ENCODE measurements at places on chromosomes 2 and 18.

DNA sequence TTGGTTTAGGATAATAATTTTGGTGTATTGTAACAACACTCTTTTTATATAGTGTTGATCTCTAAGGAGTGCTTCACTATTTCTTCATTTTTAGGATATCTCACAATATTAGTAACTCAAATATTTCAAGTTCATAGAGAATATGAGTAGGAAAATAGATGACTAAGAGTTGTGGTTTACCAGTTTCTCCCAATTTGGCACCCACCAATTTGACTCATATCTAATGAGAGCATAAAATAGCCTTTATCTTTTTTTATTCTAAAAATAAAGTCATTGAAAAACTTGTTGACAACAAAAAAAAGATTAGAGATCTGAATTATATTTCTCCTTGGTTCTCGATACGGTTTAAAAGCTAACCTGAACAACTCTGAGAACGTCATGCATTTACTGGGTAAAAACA lies 204.0 kb downstream of the PARD3B start:
- no peak for DNase-seq

GRCh38 chr2:117902933-117903332 lies 88.4 kb downstream of the DDX18 start:
- no peak for DNase-seq

- DNase-seq = no peak
These were observed 9.9 kb upstream of the PRELID3A start for GRCh38 chr18:12397793-12398192.

DNA sequence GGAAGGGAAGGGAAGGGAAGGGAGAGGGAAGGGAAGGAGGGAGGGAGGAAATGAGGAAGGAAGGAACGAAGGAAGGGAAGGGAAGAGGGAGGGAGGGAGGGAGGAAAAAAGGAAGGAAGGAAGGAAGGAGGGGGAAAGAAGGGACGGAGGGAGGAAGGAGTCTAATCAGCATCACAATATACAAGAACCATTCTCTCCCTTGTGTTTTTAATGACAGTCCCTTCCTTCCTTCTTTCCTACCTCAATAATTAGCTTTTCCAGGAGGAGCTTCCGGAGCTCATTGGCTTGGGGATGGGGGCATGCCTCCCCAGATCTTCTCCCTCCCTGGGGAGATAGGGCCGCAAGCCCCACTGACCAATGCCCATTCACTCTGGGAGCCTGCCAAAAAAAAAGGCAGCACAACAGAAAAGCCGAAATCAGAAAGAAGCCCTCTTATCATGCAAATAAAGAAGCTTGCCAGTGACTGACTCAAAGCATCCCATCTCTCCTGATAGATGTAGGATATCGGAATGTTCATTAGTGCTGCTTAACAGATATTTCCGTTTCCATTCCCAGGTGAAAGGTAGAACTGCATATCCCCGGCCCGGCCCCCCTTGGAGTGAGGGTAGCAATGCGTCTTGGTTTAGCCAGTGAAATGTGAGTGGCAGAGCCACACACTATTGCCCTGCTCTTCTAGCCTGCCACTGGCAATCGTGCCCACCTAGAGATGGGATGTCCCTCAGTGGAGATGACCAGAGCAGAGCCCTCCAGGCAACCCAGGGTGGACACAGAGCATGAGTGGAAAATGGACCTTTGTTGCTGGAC lies 17.8 kb upstream of the SMAD7 start:
- no peak for DNase-seq

- no peak for DNase-seq
These were observed 18.7 kb upstream of the TMEM200C start for GRCh38 chr18:5914016-5914415.

DNA sequence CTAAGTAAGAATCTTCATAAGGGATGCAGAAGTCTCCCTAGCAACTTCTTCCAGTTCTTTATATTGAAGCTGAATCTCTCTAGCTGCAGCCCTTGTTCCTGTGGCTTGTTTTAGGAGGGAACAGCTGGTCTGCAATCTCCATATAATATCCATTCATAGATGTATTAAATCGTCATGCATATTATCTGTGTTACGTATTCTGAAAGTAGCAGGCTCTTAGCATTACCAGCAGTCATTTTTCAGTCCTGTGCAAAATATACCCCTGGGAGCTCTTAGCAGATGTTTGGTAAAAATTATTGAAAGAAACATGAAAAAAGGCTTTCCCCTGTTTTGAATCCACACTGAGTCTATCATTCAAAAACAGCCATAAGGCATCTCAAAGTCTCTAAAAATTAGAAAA lies 385.3 kb downstream of the IRS1 start:
- DNase-seq = no peak

- no peak for DNase-seq
These were observed 166.6 kb upstream of the SETBP1 start for GRCh38 chr18:44514106-44514505.

- DNase-seq = peak; percentile 85
These were observed 383.7 kb downstream of the SOCS6 start for GRCh38 chr18:70672581-70672980.

- DNase-seq = no peak
These were observed 385.2 kb downstream of the BCL11A start for GRCh38 chr2:60168247-60168646.

DNA sequence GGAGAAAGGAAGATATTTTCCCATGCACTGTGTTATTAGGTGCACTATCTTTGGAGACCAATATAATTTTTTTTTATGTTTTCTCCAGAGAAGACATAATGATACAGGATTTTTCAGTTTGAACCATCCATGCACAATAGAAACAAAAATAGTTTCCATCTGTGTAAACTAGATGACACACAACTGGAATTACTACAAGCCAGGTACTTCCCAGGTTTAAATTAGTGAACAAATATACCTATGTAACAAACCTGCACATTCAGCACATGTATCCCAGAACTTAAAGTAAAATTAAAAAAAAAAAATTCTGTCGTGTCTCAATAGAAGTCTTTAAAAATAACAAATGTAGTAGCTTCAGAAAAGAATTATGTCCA lies 1616.8 kb upstream of the ACVR2A start:
- no peak for DNase-seq

DNA sequence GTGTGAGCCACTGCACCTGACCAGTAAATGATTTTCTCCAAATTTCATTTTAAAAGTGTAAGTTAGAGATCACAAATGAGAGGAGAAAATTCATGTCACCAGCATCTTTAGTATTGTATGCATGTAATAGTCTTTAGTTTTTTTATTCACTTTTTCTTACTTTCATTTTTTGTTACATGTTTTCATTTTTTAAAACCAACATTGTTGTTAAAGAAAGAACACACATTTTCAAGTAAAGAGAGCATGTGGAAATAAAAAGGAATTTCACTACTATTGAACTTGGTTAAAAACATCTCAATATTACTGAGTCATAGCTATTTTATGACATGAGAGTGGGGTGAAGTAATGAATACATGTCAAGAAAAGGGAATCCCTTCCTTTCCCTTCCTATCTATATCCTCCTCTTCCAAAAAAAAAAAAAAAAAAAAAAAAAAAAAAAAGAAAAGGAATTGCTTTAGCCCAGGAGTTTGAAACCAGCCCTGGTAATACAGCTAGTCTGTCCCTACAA lies 29.1 kb upstream of the PMAIP1 start:
- no peak for DNase-seq

- DNase-seq = no peak
These were observed 341.6 kb upstream of the VWC2L start for GRCh38 chr2:214069254-214069653.

DNA sequence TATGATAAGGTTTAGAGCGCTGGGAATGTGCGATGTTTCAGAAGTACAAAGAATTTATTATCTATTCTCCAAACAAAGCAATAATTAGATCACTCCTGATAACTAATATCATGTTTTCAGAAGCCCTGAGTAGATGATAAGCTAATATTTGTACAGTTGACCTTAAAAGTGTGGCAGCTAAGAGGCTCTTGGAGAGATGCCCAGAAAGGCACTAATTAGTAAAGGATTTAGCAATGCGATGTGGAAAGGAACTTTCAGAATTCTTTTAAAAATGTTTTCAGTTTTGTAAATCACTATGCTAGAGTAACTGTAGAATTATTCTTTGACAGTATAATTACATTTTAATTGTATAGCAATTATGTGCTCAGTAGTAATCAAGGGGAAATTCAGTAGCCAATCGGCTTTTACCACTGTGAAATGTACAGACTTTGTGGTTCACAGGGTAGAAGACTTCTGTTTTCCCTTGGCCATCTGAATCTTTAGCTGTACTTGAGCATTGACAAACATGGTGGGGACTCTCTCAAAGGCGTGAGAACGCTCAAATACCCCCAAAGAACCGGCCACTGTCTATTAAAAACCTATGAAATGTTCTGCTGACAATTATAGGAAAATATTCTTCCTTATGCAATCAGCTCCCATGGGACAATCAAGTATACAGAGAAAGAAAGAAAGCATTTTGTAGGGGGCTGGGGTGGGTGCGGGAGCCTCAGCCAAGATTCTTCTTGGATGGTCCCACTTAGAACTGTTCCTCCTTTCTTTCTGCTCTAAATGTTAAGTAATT lies 262.8 kb upstream of the AGAP1 start:
- DNase-seq = no peak

DNA sequence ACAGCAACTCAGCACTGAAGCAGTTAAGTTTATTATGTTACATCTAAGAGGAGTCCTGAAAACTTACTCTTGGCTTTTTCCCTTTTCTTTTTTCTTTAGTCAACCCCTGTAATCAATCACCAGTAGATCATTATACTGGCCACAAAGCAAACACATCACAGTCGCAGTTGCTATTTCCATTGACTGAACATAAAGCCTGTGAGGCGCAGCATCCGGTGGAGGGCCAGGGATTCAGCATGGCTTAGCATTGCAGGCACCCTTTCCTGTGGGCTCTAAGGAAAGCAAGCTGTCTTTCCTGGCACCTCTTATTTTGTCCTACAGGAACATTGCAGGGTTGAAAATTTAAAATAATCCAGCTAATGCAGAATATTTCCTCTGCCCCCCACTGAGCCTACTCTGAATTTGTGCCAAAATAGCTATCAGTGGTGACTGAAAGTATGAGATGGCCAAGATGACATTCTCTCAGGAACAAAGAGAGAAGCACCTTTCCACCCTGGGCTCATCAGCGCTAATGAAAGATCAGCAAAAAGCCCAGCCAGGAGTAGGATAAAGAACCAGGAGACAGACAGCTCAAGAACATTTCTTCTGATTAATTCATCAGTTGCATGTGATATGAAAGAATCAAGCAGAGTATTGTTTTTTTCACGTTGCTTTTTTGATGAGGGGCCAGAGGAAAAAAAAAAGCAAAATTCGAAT lies 85.3 kb upstream of the SULT1C3 start:
- DNase-seq = no peak

DNA sequence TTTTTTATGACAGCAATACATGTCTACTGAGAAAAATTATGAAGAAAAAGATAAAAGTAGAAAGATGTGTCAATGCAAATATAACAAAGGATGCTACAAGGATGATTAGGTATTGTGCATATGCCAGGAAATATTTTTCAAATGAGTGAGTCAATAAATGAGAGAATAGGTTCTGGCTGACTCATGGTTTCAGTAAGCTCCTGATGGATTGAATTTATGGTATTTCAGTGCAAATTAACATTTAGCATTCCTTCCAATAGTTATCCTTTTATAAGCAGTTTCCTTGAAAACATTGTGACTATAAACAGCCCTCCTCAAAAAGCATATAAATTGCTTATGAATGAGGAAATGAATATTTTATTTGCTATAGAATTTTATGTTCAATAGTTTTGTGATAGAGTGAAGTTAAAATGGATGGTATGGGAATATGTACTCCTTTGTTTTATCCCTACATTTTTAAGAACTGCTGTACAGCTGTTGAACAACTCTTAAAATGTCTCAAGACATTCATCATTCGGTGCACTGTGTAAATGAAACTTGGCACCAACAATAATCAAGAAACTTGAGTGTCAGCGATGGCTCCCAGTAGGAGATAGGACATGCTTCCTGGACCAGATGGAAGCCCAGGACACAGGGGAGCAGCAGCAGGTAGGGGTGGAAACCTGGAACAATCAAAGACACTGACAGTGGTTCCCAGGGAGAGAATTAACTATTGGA lies 144.7 kb downstream of the PMAIP1 start:
- no peak for DNase-seq

DNA sequence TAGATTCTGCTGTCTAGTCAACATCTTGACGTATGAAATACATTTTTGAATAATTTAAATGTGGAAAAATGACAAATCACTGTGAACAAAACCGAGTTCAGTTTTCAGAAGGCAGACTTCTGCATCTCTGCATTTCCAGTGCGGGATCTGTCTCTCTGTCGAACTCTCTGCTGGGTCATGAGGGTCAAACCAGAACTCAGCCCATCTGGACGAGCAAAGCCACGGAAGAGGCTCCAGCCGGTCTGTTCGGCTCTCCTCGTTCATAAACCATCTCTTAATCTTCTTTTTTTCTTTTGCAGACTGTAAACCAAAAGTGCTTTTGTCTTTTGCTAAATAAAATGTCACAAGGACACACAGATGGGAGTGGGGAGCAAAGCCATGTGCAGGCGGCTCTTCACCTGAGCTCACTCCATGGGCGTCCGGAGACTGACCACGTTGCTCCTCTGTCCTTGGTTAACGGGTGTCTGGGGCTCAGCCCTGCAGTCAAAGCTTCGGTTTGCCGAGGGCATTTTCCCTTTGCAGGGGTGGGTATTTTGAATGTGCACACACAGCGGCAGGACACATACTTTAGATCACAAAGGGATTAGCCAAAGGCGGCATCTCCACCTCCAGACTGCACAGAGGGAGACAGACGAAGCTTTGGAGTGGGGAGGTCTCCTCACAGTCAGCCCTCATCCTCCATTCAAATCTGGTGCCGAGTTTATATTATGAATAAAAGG lies 737.9 kb upstream of the SALL3 start:
- no peak for DNase-seq

Measured in CD8-positive, alpha-beta memory T cell (primary cell).